ENCODE measurements at places on chromosomes 2 and 18.

DNA sequence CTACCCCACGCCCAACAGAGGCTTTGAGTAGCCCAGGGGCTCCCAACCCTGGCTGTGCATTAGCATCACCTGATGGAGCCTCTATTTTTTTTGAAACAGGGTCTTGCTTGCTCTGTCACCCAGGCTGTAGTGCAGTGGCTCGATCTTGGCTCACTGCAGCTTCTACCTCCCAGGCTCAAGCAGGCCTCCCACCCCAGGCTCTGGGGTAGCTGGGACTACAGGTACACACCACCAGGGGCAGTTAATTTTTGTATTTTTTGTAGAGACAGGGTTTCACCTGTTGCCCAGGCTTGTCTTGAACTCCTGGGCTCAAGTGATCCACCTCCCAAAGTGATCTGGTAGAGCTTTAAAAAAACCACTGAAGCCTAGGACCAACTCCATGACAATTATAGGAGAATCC is 394.8 kb upstream of the ATP5MC3 start:
- no peak for DNase-seq

DNA sequence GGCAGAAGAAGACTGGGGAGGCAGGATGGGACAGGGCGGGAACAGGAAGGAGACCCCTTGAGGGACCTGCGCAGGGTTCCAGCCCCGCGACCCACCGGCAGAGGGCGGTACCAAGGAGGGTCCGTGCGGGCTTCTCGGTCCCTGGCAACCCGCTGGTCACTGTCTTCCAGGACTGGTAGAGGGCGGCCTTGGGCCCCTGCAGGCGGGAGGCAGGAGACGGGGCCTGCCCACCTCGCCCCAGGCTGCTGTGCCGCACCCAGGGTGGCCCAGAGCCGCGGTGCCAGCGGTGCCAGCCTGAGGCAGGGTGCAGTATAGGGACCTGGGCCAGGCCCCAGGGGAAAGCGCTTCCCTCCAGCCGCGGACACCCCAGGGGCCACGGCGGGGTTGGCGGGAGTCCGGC is 34.5 kb downstream of the NEURL3 start:
- no peak for DNase-seq

- DNase-seq = no peak
These were observed 353.9 kb downstream of the PID1 start for GRCh38 chr2:228917220-228917619.

GRCh38 chr2:161357097-161357496 is 48.9 kb downstream of the PSMD14 start:
- DNase-seq = no peak

DNA sequence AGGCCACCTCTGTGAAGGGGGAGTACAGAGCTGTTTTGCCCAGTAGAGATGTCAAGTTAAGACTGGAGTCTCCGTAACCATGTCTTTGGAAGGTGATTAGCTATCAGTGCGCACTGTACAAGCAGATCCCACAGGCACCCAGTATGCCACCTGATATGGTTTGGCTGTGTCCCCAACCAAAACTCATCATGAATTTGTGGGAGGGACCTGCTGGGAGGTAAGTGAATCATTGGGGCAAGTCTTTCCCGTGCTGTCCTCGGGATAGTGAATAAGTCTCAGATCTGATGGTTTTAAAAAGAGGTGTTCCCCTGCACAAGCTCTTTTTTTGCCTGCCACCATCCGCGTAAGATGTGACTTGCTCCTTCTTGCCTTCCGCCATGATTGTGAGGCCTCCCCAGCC is 90.2 kb downstream of the ACTR2 start:
- no peak for DNase-seq
